ENCODE measurements at places on chromosomes 13 and 19.
A peak's percentile ranks its signal among the peaks of the same experiment; 100 is the strongest.

- no peak for ATAC-seq
These were observed 466.6 kb upstream of the PCDH9 start for GRCh38 chr13:67696775-67697174.

DNA sequence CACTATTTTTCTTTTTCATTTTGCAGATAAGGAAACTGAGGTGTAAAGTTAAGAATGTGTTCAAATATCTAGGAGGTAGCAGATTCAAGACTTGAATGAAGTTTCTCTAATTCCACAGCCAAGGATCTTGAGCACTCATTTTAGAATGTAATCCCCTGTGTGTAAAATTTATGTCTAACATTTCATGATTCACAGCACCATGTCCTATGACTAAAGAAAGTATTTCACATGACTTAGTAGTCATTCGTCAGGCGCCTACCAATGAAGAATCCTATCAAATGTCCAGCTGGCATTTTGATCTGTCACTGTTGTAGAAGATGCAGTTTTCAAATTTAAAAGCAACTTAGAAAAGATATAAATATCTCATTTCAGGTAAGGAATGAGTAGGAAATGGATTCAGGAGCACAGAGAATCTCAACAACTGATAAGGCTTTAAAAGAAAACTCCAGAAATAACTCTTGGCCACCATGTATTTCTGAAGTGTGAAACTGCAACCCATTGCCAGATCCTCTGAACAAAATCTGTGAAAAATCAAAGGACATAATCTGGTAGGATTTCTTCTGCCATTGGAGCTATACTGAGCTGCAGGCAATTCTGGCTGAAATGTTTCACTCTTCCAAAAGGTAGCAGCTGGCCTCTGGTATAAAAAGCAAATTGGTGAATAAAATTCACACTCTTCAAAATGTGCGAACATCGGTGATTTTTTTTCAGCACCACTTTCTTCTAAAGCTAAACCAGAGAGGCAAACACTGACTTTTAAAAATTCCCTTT lies 92.2 kb downstream of the DCLK1 start:
- ATAC-seq, result peak; percentile 56

GRCh38 chr19:873084-873483 lies 13.6 kb downstream of the CFD start:
- ATAC-seq, result peak; percentile 18

- no peak for ATAC-seq
These were observed 131.4 kb upstream of the ARGLU1 start for GRCh38 chr13:106699311-106699710.

GRCh38 chr13:88464851-88465250 lies 793.7 kb downstream of the SLITRK5 start:
- no peak for ATAC-seq

- ATAC-seq, result peak; percentile 74
These were observed 115.8 kb downstream of the DIAPH3 start for GRCh38 chr13:60047918-60048317.

DNA sequence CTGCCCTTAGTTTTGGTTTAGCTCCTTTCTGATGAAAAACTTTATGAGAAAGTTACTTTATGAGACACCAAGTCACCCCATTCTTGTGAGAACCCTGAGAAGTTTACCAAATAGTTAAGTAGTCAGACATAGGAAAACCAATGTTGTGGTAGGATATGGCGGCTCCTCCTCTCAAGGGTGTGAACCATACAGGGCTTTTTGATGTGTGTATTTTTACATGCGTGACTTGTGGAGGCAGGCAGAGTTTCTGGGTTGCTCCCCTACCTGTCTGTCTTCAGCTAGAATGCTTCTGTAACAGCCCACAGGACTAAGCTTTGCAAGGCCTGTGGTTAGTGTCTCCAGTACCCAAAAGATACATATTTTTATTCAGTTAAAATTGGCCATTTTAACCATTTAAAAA lies 18.3 kb downstream of the UBAC2 start:
- ATAC-seq, result no peak

- ATAC-seq, result peak; percentile 76
These were observed 53.3 kb downstream of the PARP4 start for GRCh38 chr13:24459234-24459633.

DNA sequence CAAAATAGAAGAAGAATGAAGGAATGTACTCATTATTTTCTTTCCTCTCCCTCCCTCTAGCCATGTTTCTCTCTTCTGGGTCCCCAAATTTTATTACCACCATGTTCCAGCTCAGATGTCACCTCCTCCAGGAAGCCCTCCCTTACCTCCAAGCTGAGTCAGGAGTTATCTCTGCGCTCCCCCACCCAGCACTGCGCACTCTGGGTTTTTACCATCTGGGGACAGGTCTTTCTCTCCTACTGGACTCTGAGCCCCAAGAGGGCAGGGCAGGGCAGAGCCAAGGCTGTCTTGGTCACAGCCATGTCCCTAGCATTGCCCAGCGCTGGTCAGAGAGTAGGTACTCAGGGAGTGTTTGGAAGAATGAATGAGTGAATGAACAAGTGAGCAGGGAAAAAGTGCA lies 2.9 kb downstream of the GNG8 start:
- no peak for ATAC-seq

GRCh38 chr19:38402967-38403674 lies at the start of gene FAM98C:
FAM98C (plus strand) TSS chr19:38403093; CDS start chr19:38403154, 61 bp downstream.
- peak; percentile 96 for ATAC-seq

DNA sequence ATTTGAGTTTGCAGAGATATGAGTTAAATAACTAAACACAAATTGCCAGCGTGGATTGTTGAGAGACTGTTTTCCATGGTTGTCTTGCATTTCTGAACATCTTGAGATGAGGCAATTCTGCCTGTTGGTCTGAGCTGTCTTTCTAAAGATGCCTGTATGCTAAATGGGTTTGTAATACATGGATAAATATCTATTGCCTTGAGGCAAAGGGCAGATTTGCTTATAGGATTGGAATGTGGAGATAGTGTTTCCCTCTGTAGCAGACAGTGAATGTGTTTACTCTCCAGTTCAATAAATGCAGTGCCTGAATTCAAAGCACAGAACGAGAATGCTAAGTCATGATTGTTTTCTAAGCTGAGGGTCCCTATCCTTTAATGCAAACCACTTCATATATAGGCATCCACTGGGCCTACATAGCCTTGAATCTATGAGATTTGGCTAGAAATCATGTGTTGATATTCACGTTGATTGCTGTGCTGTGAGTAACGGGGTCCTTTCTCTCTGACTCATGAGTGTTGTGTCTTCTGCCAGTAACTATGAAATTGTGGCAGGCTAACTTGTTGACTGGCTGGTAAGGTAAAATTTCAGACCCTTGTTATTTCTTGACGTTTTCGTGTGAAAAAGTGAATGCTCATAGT lies 2554.8 kb downstream of the PCDH9 start:
- ATAC-seq, result peak; percentile 97

DNA sequence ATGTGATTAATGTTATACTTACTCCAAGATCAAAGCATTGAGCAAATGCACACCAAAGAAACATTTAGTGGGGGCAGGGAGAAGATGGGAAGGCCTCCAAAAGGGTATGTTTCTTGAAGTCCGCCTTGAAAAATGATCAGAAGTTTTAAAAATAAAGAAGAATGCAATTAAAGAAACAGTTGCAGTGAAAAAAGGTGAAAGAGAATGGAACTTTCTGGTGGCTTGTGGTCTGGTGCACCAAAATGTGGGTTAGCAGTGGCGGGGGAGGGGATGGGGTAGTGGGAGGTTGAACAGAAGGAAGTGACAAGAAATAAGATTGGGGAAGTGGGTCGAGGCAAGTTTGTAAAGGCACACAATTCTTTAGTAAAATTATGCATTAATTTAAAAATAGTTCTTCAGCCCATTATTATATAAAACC lies 2.5 kb downstream of the LCP1 start:
- no peak for ATAC-seq
